Dorsolateral prefrontal cortex (tissue), 122 donors: ENCODE measurements at places on chromosomes 2 and 18.
A peak's percentile ranks its signal among the peaks of the same experiment; 100 is the strongest.

GRCh38 chr2:219684721-219685689 lies 57.6 kb downstream of the SLC4A3 start:
- DNase-seq, result no peak

DNA sequence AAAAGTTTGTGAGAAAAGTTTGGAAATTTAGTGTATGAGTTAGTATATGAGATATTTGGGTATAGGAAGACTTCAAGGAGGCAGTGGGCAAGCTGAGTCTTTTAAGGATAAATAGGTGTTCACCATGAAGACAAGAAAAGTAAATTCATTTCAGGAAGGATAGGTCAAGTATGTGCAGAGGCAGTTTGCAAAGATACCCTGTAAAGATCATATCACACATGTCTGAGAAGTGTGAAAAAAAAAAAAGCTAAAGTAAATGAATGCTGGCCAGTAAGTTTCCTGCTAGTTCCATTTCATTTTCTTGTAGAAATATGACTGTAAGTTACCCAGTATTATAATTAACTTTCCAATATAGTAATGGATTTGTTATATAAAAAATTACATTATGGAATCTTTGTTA lies 131.0 kb downstream of the PHLPP1 start:
- no peak for DNase-seq

DNA sequence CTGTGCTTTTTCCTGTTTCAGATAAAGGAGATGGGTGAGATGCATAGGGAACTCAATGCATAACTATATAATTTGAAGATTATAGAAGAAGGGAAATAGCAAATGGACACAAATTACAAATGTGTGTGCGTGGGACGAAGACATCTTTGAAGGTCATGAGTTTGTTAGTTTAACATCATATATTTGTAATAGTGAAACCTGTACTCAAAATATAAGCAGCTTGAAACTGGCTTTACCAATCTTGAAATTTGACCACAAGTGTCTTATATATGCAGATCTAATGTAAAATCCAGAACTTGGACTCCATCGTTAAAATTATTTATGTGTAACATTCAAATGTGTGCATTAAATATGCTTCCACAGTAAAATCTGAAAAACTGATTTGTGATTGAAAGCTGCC lies 16.4 kb upstream of the MSH2 start:
- no peak for DNase-seq

DNA sequence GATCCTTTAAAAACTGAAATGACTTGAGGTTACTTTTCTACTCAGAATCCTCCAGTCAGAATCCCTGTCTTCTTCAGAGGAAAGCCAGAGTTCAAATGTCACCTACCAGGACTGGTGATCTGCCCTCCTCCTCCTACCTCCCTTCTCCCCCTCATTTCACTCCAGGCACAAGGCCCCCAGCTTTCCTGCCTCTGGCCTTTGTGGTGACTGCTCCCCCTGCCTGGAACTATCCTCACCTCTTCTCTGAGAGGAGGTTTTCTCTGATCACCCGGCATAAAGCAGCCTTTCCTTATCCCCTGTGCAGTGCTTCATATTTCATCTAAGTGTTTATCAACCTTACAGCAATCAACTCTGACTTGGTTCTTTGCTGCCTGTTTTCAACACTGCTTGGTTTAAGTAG lies 6.8 kb downstream of the B3GNT2 start:
- DNase-seq, result no peak

DNA sequence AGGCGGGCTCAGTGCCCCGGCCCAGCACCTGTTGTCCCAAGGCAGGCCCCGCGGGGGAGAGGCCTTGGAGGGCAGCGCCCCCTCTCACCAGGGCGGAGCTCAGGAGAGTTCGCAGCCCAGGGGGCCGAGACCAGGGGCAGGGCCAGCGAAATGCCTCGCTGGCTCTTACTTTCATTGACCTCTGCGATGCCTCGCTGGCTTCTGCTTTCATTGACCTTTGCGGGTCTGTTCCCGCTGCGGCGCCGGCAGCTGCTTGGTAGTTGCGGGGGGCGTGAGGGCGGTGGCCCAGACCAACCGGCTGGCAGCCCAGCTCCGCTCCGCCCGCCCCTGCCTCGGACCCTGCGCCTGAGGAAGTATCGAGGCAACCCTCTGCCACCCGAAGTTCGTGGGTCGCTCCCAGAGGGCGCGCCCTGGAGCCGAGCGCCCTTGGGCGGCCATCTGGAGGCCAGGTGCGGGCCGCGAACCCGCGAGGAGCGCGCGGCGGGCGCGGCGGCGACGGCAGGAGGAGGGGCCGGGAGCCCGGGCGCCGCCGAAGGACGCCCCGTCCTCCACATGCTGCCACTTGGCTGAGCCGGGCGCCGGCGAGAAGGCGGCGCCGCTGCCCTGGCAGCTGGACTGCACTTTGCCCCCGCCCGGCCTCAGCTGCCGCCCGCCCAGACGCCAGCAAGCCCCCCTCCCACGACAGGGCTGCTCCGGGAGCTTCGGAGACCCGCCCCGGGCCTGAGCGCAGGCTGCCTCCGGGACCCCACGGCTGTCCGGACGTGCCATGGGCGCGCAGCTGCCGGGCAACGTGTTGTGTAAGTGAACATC lies 118.0 kb upstream of the MSTN start:
- peak; percentile 61 for DNase-seq

DNA sequence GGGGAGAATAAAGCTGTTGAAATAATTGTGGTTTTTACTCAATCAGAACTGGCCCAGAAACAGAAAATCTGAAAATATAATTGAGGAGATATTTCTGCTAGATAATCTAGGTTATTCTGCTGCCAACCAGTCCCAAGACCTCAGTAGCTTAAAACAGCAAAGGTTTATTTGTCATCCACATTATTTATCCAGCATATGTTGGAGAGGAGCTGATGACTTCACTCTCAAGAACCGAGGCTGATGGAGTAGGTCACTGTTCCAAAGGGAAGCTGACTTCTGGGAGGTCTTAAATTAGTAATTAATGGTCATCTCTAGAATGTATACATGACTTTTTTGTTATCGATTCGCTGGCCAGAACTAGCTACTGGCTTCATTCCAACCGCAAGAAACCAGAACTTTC lies 124.8 kb upstream of the CTNNA2 start:
- DNase-seq, result no peak

GRCh38 chr2:209763106-209763505 lies 8.5 kb upstream of the UNC80 start:
- DNase-seq, result no peak

- DNase-seq, result peak; percentile 32
Measured at GRCh38 chr2:238964544-238965067, 116.7 kb downstream of the TWIST2 start.

- no peak for DNase-seq
Measured at GRCh38 chr2:217282531-217282930, 422.7 kb upstream of the TNP1 start.

DNA sequence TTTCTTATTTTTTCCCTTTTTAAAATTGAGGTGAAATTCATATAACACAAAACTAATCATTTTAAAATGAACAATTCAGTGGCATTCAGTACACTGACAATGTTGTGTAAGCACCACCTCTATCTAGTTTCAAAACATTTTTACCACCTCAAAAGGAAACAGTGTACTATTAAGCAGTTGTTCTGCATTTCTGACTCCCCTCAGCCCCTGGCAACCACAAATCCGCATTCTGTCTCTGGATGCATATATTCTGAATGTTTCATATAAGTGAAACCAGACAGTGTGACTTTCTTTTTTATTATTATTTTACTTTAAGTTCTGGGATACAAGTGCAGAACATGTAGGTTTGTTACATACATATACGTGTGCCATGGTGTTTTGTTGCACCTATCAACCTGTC lies 19.2 kb upstream of the TANK start:
- DNase-seq, result no peak

DNA sequence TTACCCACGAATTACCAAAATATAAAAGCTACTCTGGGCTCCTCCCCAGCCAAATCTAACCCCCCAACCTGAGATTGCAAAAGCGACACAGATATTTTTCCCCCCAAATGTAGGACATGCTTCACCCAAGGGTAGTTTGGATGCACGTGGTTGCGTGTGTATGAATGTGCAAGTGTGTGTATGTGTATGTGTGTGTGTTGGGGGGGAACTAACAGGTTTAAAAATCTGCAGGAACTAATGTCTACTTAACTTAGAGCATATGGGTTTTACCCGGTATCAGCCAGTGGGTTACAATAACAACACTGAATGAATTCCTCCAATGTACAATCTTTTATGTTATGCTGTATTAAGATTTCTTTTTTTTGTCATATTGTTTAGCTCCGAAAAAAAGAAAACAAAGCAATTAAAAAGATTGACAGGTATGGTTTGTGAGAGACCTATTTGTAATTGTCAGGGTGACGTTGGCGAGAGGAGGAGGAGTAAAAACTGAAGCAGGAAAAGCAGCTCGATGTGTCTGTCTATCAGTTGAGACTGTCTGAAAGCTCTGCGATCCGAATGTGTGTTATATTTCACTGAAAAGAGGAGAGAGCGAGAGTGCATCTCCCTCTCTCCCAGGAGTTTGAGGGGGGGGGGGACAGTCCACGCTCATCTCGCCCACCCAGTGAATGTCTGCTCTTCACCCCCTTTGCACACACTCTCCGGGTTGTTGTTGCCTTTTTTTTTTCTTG lies at the start of gene TSHZ1:
TSHZ1 (plus strand) TSS at position 524 of the 728 bp plus-strand sequence. CDS start 1,080 bp downstream, outside the sequence.
- DNase-seq, result no peak

GRCh38 chr2:121321476-121321875 lies 36.5 kb upstream of the TFCP2L1 start:
- no peak for DNase-seq
